ENCODE measurements at places on chromosomes 6 and 20. TPM values are rescaled to one million over a fixed set of nuclear protein-coding genes. Genes with fewer than 3 reads are reported as not detected.

C20orf141 gene
- polyA plus RNA-seq: not detected

LRRC73 gene
- polyA plus RNA-seq: 0.09 TPM

KIAA1755 gene
- 0.12 TPM for polyA plus RNA-seq

NR2E1 gene
- not detected for polyA plus RNA-seq

EPHA7 gene
- not detected for polyA plus RNA-seq

PSMB1 gene
- polyA plus RNA-seq: 1,187 TPM

PACRG gene
- polyA plus RNA-seq: not detected

GHRH gene
- polyA plus RNA-seq: not detected

RSPO4 gene
- polyA plus RNA-seq: 0.34 TPM

SMOC2 gene
- 1.1 TPM for polyA plus RNA-seq

CST1 gene
- not detected for polyA plus RNA-seq

GPR6 gene
- not detected for polyA plus RNA-seq

GJA10 gene
- polyA plus RNA-seq: not detected

BPIFB4 gene
- not detected for polyA plus RNA-seq

FOXF2 gene
- polyA plus RNA-seq: not detected

PLCB4 gene
- polyA plus RNA-seq: 0.51 TPM

SLC22A3 gene
- polyA plus RNA-seq: not detected

BPIFB3 gene
- polyA plus RNA-seq: not detected

MYH7B gene
- 0.09 TPM for polyA plus RNA-seq

BEND3 gene
- 2.5 TPM for polyA plus RNA-seq

SNX9 gene
- polyA plus RNA-seq: 70.0 TPM

OR2B2 gene
- polyA plus RNA-seq: not detected

FOXA2 gene
- polyA plus RNA-seq: 0.54 TPM

OR2H1 gene
- not detected for polyA plus RNA-seq

L3MBTL1 gene
- 7.9 TPM for polyA plus RNA-seq

NOX3 gene
- polyA plus RNA-seq: not detected

RRAGD gene
- not detected for polyA plus RNA-seq

KIZ gene
- polyA plus RNA-seq: 11.8 TPM

SEMG1 gene
- polyA plus RNA-seq: not detected

CFB gene
- not detected for polyA plus RNA-seq

ARFGEF3 gene
- not detected for polyA plus RNA-seq

NRSN1 gene
- not detected for polyA plus RNA-seq

TINAG gene
- polyA plus RNA-seq: not detected

BANF2 gene
- polyA plus RNA-seq: not detected

TMEM170B gene
- 0.03 TPM for polyA plus RNA-seq

NOTCH4 gene
- 4.3 TPM for polyA plus RNA-seq

SLC22A1 gene
- polyA plus RNA-seq: 0.24 TPM

ASXL1 gene
- 44.3 TPM for polyA plus RNA-seq

PTCHD4 gene
- not detected for polyA plus RNA-seq

TOP1 gene
- polyA plus RNA-seq: 50.4 TPM

CDH26 gene
- polyA plus RNA-seq: 0.12 TPM

ANKRD6 gene
- polyA plus RNA-seq: not detected

ASIP gene
- not detected for polyA plus RNA-seq

AVP gene
- not detected for polyA plus RNA-seq

EBF4 gene
- polyA plus RNA-seq: not detected

KHDC1L gene
- 0.39 TPM for polyA plus RNA-seq

IL20RA gene
- polyA plus RNA-seq: not detected

PLCG1 gene
- polyA plus RNA-seq: 52.9 TPM

FERMT1 gene
- not detected for polyA plus RNA-seq

CLPSL1 gene
- not detected for polyA plus RNA-seq

OPRM1 gene
- not detected for polyA plus RNA-seq
